GDM1 (cell line): ENCODE measurements at places on chromosomes 16 and 17.

- peak; percentile 45 for DNase-seq
Measured at GRCh38 chr17:17836818-17837379, at the start of gene SREBF1. Gene SREBF1 (minus strand): TSS chr17:17836986. CDS start chr17:17836817, 169 bp downstream.

DNA sequence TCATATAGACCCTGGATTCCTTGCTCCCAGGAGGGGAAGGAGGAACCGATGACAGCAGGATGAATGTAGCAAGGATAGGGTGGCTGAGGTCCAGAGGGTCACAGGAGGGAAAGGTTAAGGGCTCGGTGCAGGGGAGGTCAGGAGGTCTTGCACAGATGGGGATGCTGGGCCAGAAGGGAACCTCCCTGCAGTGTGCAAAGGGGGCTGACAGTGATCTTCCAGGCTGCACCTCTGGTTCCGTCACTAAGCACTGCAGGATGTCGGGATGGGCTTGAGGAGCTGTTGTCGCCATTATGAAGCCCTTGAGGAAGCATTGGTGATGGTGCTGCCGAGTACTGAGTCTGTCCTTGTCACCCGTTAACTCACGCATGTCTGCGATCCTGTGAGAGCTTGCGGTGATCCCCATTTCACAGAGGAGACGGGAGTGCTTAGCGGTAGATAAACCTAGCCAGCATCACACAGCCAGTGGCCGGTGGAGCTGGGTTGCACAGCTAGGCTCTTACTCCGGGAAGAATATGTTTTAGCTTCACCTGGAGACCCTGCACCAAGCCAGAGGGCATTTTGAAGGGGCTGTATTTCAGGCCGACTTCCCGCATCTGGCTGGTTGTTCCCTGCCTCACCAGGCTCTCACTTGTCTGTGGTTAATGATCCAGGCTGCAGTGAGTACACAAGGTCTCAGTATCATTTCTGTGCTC is 120.4 kb downstream of the SNX29 start:
- DNase-seq = no peak

- DNase-seq = no peak
Measured at GRCh38 chr16:24852281-24852721, 6.5 kb downstream of the SLC5A11 start.

DNA sequence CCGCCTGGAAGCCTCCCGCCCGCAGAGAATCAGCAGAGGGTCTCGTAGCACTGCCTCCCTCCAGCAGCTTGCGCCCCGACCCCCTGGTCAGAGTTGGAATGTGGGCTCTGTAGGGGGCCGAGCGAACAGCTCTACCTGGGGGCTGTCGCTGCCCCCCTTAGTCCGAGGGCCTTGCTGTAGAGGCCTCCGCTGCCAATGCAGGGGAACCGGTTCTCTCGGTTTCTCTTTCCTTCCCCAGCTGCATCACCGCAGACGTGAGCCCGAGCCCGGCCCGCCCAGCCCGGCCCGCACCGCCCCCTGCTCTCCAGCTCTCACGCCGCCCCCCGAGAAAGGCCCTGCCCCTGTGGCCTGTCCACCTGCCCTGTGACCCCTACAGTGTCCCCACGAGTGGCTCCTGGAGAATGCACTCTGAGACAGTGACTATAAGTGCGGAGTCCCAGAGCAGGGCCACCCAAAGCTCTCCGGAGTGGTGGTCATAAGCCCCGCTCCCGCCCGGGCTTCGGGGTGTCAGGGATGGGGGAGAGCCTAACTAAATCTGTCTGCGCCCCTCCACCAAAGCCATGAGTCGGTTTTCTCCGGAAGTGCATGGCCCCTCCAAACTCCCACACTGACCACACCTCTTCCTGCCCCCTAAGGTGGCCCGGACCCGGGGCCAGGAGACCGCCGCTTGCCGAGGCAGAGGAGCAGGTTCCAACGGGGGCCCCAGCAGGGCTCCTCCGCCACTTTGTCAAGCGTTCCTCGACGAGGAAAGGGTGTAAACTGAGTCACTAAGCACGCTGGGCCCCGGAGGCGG is 1.7 kb downstream of the ARHGAP27 start:
- no peak for DNase-seq

DNA sequence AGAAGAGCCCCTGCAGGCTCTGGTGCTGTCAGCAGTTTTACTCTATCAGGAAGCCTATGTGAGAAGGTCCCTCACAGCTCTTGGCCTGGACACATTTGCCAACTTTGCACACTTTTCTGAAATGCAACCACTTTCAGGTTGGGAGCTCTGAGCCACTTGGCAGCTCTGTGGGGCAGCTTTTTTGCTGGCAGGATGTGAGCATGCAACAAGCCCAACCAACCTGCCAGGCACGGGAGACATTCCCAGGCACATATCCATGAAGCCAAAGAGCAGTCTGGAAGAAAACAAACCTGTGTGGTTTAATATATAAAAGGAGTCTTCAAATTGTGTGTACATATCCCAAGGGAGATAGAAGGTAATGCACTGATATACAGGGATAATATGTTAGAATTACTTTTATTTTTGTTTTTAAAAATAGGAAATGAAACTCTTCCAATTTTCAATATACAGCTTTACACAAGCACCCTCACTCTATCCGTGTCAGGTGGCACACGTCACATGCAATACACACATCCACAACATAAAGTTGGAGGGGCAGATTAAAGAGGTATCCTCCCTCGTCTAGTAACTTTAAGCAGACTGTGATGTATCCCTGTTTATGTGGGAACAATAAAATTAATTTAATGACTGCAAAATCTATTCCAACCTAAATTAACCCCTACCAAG is 57.4 kb upstream of the COX10 start:
- no peak for DNase-seq

DNA sequence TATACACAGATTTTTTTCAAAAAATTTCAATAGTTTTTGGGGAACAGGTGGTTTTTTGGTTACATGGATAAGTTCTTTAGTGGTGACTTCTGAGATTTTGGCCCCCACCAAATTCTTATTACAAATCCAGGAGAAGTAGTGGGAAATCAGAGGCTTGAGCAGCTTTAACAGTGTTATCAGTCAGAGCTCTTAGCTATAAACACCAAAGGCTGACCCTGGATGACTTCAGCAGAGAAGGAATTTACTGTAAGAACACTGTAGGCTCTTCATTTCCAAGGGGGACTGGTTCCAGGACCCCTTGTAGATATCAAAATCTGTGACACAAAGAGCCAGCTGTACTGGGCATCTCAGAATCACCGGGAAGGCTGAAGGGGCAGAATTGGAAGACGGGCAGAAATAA is 17.8 kb downstream of the MPHOSPH6 start:
- DNase-seq = no peak

DNA sequence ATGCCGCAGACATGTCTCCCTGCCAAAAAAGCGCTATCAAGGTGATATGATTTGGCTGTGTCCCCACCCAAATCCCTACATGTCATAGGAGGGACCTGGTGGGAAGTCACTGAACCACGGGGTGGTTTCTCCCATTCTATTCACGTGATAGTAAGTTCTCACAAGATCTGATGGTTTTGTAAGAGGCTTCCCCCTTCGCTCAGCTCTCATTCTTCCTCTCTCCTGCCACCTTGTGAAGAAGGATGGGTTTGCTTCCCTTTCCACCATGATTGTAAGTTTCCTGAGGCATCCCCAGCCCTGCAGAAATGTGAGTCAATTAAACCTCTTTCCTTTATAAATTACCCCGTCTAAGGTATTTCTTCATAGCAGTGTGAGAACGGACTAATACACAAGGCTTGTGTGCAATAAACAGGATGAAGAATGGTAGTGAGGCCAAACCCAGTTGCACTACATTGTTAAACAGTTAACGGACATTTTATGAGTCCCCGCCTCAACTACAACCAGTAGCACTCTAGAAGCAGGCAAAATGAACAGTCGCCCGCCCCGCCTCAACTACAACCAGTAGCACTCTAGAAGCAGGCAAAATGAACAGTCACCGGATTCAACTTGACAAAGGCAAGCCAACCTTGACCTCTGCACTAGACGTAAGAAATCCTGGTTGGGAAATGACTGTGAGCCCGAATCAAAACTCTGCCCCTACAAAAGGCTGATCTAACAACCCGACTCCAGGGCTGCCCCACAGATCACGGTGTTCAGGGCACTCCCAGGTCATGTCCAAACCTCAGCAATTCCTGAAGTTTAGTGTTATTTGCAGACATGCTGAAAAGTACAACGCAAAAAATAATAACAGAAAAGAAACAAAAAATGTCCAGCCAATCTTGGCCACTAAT is 26.3 kb downstream of the VPS53 start:
- peak; percentile 66 for DNase-seq

DNA sequence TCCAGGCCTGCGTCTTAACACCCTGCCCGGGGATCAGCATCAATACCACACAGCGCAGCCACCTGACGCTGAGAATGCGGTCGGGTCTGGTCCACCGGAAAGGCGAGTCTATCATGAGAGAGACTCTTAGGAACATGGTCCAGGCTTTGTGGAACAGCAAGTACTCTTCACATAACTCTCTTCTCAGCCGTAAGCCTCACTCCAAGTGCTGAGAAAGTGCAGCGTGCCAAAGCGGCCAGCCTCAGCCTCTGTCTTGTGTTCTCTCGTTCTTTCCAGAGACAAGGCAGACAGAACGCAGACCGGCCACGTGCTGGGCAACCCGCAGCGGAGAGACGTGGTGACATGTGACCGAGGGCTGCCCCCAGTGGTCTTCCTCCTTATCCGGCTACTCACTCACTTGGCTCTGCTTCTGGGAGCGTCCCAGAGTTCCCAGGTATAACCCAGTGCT is 34.4 kb upstream of the ENDOV start:
- DNase-seq = no peak

DNA sequence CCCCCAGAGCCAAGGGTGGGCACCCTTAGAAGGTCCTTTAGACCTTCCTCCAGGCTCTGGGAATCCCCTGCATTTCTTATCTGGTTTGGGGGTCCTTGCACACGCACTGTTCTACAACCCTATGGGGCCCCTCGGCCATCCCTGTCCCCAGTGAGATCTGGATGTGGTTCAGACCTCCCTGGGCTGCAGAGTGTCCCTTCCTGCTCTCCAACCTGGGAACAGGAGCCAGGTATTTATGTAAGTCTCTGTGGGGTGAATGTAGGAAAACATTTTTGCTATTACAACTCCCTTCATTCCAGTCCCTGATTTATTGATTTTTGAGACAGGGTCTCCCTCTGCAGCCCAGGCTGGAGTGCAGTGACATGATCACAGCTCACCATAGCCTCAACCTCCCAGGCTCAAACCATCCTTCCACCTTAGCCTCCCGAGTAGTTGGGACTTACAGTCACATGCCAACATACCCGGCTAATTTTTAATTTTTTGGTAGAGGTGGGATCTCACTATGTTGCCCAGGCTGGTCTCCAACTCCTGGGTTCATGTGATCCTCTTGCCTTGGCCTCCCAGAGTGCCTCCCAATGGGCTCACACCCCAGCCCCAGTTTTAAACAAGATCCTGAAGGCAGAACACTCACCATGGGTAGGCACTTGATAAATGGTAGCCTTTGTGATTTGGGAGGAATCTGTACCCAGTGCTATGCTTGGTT is 61.6 kb downstream of the RAI1 start:
- no peak for DNase-seq

DNA sequence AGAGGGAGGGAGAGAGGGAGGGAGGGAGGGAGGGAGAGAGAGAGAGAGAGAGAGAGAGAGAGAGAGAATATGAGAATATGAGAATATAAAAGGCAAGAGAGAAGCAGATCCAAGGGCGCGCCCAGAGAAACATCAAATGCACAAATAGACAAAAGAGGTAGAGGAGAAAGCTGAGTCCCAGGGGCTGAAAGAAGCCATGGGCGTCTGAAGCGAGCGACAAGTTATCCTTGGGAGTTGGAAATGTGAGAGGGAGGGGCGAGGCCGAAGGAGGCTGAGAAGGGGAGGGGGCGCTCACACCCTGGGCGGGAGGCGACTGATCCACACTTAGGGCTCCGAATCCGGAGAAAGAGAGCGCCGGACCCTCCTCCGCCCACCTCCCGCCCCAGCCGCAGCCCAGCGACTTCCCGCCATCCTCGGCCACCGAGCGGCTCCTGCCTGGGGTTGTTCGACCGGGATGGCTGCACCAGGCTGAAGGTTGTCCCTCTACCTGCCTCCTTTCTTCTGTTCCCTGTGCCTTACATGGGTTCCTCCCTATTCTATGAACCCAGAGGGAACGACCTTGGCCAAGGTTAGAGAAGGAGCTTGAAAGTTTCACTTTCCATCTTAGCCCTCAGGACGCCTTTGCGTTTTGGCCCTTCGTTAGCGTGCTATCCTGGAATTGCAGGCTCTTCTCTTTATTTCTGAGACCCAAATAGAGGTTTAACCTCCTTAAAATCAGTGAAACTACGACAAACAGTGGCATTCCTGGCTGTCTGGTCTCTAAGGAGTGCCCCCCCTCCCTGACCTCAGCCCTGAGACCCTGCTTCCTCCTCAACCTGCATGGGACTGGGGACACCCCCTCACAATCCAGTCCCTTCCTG is 21.2 kb upstream of the HOXB9 start:
- no peak for DNase-seq

DNA sequence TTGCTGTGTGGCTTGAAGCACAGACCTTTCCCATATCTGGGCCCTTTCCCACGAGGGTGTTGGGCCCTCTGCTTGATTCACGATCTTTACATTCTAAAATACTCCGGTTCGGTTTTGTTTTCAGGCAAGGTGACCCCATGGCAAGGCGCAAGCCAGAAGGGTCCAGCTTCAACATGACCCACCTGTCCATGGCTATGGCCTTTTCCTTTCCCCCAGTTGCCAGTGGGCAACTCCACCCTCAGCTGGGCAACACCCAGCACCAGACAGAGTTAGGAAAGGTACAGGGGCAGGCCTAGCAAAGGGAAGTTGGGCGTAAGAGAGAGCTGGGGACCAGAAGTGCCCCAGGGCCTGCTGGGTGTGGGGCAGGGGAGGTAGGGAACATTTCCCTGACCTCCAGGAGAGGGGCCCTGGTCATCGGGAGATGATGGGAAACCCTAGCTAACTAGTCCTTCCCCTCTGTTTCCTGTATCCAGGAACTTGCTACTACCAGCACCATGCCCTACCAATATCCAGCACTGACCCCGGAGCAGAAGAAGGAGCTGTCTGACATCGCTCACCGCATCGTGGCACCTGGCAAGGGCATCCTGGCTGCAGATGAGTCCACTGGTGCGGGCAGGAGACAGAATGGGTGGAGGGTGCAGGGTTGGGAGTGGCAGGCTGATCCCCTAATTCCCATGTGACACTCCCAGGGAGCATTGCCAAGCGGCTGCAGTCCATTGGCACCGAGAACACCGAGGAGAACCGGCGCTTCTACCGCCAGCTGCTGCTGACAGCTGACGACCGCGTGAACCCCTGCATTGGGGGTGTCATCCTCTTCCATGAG is 1.4 kb downstream of the ALDOA start:
- no peak for DNase-seq

- no peak for DNase-seq
Measured at GRCh38 chr17:70109497-70109896, 34.5 kb downstream of the KCNJ16 start.
